ENCODE measurements at places on chromosomes 11 and 22.

DNA sequence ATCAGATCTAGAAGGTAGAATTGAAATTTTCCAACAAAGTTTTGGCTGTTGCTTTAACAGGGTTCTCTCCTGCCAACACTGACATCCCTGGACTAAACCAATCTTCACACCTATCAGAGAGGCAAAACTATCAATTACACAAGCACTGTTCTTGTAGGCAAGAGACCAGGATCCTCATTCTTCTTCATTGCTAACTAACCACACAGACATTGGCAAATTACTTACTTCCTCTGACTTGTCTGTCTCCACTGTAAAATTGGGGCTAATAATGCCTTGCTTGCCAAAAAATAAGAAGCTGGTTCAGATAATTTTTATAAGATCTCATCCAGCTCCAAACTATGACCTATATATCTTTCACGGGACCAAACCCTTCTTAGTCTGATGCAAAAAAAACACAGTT, 93.8 kb upstream of the DDI1 start:
- DNase-seq, result no peak

GRCh38 chr11:95575517-95575916, 214.1 kb downstream of the FAM76B start:
- no peak for DNase-seq

- no peak for DNase-seq
Measured at GRCh38 chr11:69002110-69002569, 10.9 kb downstream of the MRGPRF start.

DNA sequence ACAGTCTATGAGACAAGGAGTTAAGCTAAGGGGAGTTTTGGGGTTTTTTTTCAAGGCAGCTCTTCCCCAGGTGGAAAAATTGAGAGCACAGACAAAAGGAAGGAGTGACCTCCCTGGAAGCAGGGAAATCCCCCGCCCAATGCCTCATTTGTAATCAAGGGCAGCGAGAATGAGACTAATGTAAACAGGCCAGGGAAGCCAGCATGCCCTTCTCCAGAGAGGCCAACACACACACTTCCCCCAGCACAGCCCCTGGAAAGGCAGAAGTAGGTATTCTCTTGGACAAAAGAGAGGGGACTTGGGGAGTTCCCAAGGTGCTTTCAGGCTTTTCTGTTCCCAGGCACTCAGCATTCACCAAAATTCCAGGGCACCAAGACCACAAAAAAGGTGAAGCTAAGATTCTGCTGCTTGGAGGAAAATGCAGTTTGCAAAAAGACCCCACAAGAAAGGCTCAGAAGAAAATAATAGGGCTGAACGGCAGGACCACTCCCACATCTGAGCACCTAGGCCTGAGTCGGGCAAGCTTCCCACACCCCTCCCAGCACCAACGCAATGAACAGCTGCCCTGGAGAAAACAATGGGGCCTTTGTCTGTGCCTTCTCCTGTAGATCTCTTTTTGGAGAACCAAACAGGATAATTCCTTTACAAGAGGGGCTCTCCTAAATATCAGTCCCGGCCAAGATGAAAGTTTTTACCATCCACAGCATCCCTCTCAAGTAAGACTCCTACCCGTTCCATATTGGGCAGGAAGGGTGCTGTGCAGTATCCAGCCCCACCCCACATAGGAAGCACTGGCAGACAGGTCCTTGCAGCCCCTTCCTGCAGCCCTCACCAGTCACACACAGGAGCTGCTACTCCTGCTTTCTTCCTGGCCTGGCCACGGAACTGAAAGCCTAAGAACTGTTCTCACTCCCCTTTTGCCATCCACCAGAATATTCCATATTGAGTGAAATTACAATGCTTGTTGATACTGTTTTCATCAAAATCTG, 70.7 kb upstream of the AKIP1 start:
- DNase-seq, result no peak

DNA sequence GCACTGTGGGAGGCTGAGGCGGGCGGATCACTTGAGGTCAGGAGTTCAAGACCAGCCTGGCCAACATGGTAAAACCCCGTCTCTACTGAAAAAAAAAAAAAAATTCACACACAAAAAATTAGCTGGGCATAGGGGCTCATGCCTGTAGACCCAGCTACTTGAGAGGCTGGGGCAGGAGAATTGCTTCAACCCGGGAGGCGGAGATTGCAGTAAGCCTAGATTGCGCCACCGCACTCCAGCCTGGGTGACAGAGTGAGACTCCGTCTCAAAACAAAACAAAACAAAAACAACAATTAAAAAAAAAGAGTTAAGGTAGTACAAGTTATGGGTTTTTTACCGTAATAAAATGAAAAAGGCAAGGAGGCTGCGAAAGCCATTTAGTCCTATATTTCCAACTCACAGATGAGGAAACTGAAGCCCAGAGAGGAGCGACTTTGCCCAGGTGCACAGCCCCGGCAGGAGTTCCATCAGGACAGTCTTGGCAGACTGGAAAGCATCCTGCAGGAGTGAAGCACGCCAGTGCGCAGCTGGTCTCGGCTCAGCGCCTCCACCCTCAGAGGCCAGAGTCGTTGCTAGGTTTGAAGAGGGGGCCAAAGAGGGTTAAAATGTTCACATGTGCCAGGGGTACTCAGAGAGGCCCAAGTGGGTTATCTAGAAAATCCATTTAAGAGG, 3.8 kb upstream of the FADS3 start:
- no peak for DNase-seq

- no peak for DNase-seq
Measured at GRCh38 chr11:129861702-129862522, 33.5 kb downstream of the NFRKB start.

GRCh38 chr11:87281496-87281895, 243.8 kb downstream of the TMEM135 start:
- no peak for DNase-seq

- no peak for DNase-seq
Measured at GRCh38 chr11:17954395-17955252, 58.2 kb downstream of the SERGEF start.

GRCh38 chr11:43835104-43835503, 45.5 kb upstream of the ALKBH3 start:
- no peak for DNase-seq

GRCh38 chr11:118928870-118929500, 3.3 kb upstream of the BCL9L start:
- DNase-seq, result no peak

- DNase-seq, result no peak
Measured at GRCh38 chr11:97637701-97638100, 1247.9 kb downstream of the JRKL start.

DNA sequence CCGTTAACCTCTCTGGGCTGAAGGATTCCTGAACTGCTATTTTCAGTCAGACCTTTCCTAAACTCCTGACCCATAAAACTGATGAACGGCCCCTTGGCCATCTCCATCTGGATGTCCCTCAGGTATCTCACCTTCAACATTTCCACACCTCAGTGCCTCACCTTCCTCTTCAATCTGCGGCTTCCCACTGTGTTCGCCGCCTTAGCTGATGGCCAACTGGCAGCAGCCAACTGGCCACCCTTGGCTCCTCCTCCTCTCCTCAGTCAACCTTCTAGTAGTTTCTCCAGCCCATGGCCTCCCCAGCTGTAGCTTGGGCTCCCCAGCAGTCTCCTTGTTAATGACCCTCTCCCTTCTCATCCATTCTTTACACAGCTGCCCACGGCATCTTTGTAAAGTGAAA, 55.0 kb upstream of the PHOX2A start:
- DNase-seq, result no peak

GRCh38 chr11:101436511-101437142, 147.2 kb downstream of the TRPC6 start:
- no peak for DNase-seq

- DNase-seq, result no peak
Measured at GRCh38 chr11:68352591-68352990, 40.2 kb downstream of the LRP5 start.

DNA sequence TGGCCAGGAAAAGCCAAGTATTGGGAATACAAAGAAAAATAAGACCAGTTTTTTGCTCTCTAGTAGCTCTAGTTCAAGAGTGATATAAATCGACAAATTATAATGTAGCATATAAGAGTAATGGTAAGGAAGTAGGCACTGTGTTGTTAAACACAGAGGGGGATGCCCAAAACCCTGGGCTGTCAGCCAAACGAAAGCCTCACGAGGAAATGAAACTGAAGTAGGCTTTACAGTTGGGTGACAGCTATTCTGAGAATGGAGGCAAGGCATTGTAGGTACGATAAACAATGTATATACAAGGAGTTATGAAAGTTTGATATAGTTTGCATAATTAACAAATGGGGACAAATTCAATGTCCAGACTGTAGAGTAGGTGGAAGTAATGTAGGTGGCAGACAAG, 176.4 kb downstream of the FAM181B start:
- no peak for DNase-seq

DNA sequence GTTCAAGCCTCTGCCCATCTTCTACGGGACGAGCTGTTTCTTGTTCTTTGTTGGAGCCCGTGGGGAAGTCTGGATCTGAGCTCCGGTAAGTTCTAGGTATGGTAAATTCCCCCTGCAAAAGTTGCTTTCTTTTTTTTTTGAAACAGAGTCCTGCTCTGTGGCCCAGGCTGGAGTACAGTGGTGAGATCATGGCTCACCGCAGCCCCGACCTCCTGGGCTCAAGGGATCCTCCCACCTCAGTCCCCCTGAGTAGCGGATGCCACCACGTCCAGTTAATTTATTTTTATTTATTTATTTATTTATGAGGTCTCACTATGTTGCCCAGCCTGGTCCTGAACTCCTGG, 35.5 kb upstream of the MOB2 start:
- no peak for DNase-seq

DNA sequence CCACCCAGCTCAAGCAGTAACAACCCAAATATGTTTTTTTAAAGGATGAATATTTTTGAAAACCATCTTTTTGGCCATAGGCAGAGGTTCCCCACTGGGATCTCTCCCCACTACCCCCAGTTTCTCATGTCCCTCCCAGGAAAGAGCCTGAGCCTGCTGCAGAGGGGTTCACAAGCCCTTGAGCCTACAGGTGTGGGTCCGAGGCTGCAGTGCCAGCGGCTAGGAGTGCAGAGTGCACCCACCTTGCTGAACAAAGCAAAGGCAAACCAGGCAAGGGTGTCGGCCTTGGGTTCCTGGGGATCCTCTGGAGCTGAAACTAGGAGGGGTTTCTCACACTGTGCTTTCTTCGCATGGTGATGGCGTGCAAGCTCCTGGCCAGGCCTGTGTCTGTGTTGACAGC, 35.0 kb downstream of the GNAZ start:
- no peak for DNase-seq

GRCh38 chr11:2449548-2450320, 4.9 kb downstream of the KCNQ1 start:
- no peak for DNase-seq

DNA sequence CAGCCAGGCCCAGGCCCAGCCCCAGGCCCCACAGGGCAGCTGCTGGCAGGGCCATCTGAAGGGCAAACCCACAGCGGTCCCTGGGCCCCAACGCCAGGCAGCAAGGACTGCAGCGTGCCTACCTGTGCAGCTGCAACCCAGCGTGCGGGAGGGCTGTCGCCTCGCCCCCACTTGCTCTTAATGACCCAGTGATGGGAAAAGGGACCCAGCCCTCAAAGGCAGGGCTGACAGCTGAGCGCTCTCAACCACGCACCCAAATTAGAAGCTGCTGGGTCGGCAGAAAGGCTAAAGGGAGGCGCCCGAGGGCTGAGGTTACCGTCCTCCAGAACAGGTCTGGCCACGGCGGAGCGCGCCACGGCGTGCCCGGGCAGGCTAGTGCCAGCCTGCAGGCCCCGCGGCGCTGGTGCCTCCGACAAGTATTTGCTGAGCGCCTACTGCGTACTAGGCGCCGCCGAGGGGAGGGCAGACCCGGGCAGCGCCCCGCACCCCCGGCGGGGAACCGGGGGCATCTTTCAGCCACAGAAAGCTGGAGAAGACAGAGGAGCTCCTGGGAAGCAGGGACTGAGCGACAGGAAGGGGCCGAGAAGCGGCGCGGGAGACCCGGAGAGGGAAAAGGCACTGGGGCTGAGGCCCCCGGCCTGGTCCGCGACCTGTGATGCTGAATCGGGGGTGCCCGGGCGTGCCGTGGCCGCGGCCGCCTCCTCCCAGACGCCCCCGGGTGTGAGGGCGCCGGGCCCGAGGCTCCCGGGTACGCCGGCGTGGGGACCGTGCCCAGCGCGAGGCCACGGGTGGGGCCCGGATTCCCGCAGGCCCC, 773 bp downstream of the HRAS start:
- no peak for DNase-seq

GRCh38 chr22:22408731-22409696, 99.5 kb downstream of the ZNF280B start:
- no peak for DNase-seq

GRCh38 chr11:68159161-68159560, 38.0 kb upstream of the CHKA start:
- no peak for DNase-seq

DNA sequence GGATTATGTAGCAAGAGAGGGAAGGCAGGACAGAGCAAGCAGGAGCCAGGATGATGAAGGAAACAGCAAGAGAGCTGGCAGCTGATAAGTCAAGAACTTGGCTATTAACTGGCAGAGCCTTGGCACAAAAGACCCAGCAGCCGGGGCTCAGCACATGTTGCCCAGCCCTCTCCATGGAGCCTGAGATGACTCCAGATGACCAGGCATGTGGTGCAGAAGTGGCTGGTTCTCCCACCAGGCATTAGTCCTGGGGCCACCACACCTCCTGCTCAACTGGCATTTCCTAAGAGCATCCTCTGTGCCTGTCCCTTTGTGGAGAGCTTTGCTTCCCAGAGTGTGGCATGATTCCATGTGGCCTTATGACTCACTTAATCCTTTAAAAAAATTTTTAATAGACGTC, 522.6 kb downstream of the MN1 start:
- no peak for DNase-seq

DNA sequence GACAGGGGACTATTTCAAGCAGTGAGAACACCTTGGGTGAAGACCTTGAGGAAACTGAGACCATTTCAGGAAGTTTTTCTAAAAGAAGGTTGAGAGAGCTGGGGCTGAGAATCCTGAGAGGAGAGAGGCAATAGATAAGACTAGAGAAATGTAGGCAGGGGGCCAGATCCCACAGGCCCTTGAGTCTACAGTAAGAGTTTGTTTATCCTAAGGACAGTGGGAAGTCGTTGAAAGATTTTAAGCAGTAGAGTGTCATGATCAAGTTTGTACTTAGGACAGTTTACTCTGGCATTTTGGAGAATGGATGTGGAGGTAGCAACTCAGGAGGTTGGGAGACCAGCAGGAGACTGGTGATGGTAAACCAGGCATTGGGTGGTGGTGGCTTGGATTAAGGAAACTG, 17.1 kb downstream of the HSD17B12 start:
- DNase-seq, result no peak

- no peak for DNase-seq
Measured at GRCh38 chr22:32665676-32666075, 135.8 kb upstream of the TIMP3 start.

GRCh38 chr11:90202342-90202741, 20.5 kb downstream of the CHORDC1 start:
- DNase-seq, result no peak

DNA sequence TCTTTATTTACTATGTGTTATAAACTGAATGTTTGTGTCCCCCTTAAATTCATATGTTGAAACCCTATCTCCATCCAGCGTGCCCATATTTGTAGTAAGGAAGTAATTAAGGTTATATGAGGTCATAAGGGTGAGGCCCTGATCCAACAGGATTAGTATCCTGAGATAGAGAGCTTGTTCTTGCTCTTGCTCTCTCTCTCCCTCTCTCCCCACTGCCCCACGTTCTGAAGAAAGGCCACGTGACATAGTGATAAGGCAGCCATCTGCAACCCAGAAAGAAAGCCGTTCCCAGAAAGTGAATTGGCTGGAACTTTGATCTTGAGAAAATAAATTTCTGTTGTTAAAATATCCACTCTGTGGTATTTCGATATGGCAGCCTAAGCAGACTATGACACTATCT, 212.5 kb downstream of the SWAP70 start:
- no peak for DNase-seq
